Fibroblast of the conjunctiva (primary cell): ENCODE measurements at places on chromosomes 3 and 15.

GRCh38 chr3:3366386-3366785 lies 186.9 kb upstream of the CRBN start:
- DNase-seq, result no peak

GRCh38 chr3:71384837-71385716 lies 198.5 kb downstream of the FOXP1 start:
- no peak for DNase-seq

DNA sequence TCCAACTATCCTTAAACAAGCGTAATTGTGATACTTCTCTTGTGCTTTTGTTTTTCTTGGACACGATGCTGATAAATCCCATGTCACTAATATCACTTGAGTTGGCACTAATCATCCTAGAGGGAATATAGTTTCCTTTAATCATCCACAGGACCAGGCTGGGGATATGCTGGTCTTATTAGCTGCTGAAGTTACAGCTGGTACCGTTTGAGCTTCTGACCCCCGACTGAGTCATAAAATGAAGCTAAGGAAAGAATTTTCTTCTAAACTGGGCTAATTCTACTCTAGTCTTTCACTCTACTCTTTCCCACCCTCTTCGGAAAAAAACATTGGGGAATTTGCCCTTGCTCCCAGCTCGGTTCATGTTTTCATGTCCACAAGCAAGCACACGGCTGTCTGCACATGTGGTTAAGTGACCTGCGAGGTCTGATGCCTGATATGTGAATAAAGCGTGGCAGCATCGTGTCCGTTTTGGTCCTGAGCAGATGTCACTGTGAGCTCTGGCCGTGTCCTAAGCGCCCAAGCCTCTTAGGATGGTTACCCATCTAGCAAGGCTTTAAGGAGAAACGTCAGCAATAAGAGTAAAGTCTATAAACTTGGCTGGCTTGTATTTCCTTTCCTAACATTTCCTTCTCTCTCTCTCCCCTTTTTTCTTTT lies 223.7 kb downstream of the ITPR1 start:
- peak; percentile 39 for DNase-seq

DNA sequence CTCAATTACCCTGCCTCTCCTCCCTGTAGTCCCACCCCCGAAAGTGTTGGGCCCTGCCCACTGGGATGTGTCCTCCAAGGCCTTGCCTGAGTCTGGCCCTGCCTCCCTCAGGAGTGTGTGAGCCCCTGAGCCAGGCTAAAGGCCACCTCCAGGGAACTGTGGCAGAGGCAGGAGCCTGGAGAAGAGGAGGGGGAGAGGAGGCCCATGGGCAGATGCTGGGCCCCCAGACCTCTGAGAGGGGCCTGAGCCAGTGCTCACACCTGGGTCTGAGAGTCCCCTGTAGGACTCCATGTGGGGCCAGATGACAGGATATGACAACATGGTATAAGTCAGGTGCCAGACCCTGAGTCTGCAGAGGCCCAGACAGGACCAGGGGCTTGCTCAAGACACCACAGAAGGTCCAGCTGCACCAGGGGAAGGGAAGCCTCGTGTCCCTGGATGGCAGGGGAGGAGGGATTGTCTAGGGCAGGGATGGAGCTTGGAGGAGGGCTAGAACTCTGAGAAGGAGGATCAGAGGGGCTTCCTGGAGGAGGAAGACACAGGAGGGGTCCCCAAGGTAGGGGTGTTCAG lies 217.9 kb downstream of the TBC1D2B start:
- no peak for DNase-seq

DNA sequence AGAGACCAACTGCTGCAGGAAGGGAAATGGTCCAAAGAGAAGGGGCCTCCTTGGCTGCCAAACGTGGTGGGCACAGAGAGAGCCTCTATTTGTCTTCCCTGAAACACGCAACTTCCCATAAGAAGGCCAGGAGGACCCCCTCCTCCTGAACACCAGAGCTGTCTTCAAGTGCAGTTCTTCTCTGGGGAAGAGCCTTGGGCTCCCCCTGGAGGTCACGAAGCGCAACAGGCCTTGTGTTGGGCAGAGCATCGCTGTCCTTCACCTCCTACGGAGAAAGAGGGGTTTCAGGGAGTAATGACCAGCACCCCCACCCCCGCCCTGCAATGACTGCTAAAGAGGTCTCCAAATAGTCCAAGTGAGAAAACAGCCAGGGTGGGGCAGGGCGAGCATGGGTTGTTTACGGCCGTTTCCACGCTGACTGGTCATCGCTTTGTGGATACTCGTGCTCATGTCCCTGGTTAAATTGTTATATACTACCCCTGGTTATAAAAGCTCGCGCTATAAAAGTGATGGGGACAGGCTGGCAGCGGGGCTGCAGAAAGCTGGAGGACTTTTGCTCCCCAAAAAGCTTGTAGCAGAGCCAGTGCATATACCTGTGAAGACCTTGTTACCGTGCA lies 397.5 kb upstream of the ATP10A start:
- DNase-seq, result peak; percentile 1

DNA sequence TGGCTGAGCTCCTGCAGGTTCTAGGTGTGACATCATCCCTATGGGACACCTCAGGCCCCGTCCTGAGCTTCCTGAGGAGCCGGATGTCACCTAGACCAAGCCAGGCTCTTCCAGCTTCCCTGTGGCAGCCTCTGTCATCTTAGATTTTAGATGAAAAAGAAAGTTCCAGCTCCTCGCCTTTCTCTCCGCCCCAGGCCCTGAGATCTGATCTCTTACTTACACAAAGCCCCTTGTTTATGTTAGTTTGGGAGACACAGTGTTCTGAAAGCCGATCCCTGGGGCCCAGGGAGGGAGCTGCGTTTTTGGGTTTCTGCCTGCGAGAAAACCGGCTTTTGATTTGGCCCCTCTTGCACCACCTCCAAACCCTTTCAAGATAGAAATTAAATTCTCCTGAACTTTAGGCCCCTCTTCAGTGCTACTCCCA lies 40.2 kb upstream of the FAM107A start:
- peak; percentile 87 for DNase-seq

DNA sequence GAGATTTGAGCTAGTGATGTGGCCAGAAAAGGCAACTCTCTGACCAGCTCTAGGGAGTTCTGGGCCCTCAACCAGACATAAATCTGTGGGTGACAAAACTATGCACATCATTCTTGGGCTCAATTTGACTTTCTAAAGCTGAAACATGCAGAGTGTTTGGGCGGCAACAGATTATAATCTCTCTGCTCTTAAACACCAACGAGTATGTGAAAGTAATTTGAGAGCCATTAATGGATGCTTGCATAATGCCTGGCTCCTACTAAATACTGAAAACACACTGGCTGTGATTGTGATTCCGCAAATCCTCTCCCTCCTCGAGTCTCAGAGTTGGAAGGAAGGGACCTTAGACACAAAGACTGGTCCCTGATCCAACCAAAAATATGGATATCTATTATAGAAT lies 186.7 kb downstream of the UACA start:
- no peak for DNase-seq

DNA sequence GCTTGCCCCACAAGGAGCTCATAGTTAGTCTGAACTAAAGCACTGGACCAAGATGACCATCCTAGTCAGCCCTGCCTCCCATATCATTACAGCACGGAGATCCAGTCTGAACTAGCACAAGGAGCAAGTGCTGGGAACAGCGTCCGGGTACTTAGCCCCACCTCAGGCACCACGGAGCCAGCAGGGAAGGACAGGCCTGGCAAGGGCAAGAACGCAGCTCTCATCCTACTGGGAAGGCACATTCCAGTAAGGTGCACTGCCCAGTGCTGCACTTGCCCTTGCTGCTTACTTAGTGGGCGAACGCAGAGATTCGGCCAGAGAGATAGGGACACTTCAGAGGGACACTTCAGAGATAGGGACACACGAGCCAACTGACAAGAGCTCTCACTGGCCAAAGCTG lies 27.6 kb downstream of the SEC61A1 start:
- DNase-seq, result no peak

GRCh38 chr3:191217301-191217700 lies 18.3 kb downstream of the OSTN start:
- no peak for DNase-seq

DNA sequence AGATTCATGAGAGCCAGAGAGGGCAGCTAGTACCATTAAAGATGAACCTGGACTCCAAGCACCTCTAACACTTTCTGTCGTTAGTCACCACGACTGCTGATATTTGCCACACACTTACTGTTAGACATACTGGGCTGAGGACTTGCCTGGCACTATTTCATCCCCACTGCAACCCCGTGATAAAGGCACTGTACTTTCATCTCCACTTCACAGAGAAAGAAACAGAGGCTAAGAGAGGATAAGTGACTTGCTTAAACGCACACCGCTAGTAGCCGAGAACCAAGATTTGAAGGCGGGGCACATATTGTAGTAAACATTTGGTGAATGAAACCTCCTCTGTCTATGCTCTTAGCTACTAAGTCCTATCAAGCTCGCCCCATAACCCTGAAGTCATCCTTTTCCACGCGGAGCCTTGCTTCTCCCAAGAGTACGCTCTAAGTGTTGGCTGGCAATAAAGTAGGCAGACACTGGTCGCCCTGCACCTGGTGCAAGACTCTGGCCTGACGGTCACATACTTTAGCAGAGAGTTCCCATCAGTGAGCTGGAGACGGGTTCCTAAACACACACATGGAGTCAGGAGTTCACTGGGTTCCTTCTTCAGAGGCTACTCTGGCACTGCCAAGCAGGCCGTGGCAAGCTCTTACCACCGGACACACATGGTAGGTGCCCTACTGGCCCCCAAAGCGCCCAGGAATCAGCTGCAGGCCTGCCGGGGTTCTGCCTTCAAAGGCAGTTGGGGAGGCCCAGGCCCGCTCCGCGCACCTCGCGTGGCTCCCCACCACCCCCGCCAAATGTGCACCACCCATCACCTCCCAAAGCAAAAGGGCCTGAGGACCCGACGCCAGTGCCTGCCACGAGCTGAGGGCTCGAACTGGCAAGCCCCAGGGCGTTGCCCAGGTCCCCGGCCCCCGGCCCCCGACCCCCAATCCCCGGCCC lies 951 bp downstream of the POMGNT2 start:
- DNase-seq, result no peak

GRCh38 chr3:129278966-129279906 lies 566 bp downstream of the HMCES start:
- no peak for DNase-seq

GRCh38 chr3:100067589-100067988 lies 46.7 kb downstream of the FILIP1L start:
- DNase-seq, result no peak

GRCh38 chr3:45163481-45163880 lies 17.3 kb upstream of the CDCP1 start:
- no peak for DNase-seq

DNA sequence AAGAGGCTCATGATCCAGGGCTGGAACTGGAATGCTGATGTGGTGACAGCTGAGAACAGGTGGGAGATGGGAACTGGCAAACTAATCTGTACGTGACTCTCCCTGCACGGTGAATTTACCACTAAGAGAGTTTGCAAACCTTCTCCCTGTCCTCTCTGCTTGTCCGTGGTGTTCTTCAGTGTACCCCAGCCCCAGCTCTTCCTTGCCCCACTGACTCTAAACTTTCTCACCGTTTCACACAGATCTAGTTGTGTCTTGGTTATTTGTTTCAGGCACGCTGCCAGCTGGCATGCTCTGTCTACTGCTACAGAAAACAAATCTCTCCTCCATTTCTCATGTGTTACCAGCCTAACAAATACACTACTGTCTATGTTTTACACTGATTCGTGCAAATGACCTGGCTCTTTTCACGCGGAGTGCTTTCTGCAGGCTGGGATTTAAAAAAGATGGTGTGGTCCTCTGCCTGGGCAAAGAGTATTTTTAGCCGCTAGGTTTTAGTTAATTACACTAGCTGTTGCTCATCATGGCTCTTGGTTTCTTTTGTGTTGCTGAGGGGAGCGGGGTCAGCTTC lies 192.7 kb upstream of the LRIG1 start:
- DNase-seq, result peak; percentile 17

- peak; percentile 83 for DNase-seq
Observed at GRCh38 chr3:16174389-16174788, at the start of gene GALNT15. Gene GALNT15, plus strand, starts transcription at chr3:16174680. Its CDS starts 472 bp downstream, at chr3:16175152.

GRCh38 chr3:178393146-178393545 lies 143.1 kb upstream of the KCNMB2 start:
- DNase-seq, result no peak

GRCh38 chr3:17972959-17973906 lies 230.8 kb upstream of the TBC1D5 start:
- DNase-seq, result no peak

GRCh38 chr3:62261121-62261520 lies 112.2 kb downstream of the FEZF2 start:
- DNase-seq, result no peak

- DNase-seq, result no peak
Observed at GRCh38 chr3:10432156-10432845, 73.1 kb downstream of the ATP2B2 start.

GRCh38 chr15:52844823-52845222 lies 54.7 kb upstream of the ONECUT1 start:
- no peak for DNase-seq

- no peak for DNase-seq
Observed at GRCh38 chr3:18827664-18828063, 320.6 kb upstream of the KCNH8 start.

DNA sequence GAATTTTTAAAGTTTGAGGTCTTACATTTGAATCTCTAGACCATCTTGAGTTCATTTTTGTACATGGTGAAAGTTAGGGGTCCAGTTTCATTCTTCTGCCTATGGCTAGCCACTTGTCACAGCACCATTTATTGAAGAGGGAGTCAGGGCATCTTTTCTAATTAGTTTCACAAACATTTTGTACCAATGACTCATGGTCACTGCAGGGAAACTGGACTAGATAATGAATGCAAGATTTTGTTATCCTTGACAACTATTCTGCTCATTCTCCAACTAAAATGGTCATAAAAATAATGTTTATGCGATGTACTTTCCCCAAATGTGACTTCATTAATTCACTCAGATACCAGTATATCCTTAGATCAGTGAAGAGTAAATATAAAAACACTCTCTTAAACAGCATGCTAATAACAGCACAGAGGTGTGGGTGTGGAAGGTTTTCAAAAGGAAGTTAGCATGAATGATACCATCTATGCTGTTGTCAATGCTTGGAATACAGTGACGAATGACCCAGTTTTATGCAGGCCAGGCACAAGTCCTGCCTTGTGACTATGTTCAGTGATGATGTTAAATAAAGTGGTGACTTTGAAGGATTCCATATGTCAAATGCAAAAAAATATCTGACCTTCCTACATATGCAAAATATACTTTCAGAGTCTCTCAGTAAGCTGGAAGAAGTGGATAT lies 314.9 kb upstream of the TMCO5A start:
- no peak for DNase-seq

- DNase-seq, result no peak
Observed at GRCh38 chr15:44101944-44102343, 93.1 kb downstream of the FRMD5 start.

- no peak for DNase-seq
Observed at GRCh38 chr3:196063971-196064370, 17.9 kb downstream of the TFRC start.
